ENCODE measurements at places on chromosomes 1 and 21. TPM values are rescaled to one million over a fixed set of nuclear protein-coding genes. Genes with fewer than 3 reads are reported as not detected.

Gene RC3H1
- total RNA-seq, result 36.5 TPM

Gene RNF187
- total RNA-seq, result 88.8 TPM

Gene HLX
- total RNA-seq, result 14.9 TPM

Gene CRNN
- total RNA-seq, result not detected

Gene TMEM51
- total RNA-seq, result 14.7 TPM

Gene LRRC38
- total RNA-seq, result 0.17 TPM

Gene SPRR2A
- total RNA-seq, result not detected

Gene RAB42
- 5.5 TPM for total RNA-seq

Gene SPRR3
- total RNA-seq, result not detected

Gene SPATA21
- total RNA-seq, result not detected

Gene NECTIN4
- total RNA-seq, result 5.4 TPM

Gene RAP1A
- 118 TPM for total RNA-seq

Gene NTMT2
- total RNA-seq, result not detected

Gene MACO1
- total RNA-seq, result 20.2 TPM

Gene NBPF4
- total RNA-seq, result not detected

Gene SLC44A5
- 0.55 TPM for total RNA-seq

Gene TEX38
- total RNA-seq, result not detected

Data from upper lobe of right lung (tissue), 1 donor.